ENCODE measurements at places on chromosomes 1 and 21. TPM values are rescaled to one million over a fixed set of nuclear protein-coding genes. Genes with fewer than 3 reads are reported as not detected.

GRCh38 chr1:198939286-198939685, 300.4 kb downstream of the PTPRC start:
- no peak for DNase-seq

DNA sequence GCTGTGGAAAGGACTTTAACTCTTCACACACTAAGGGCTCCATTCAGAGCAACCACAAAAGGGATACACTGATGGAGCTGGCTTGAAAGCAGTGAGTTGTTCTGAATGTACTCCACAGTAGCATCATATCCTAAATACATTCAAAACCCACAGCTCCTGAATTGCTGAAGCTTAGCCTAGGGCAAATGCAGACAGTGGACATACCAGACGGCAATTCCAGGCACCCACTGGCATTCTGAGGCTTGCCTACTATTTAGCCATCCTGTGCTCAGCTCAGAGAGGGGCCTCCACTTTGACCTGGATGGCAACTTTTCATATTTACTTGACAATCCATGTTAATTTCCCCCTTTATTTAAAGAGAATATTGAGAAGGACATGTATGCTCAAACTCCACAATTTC, 303.5 kb downstream of the NTNG1 start:
- DNase-seq = no peak

DNA sequence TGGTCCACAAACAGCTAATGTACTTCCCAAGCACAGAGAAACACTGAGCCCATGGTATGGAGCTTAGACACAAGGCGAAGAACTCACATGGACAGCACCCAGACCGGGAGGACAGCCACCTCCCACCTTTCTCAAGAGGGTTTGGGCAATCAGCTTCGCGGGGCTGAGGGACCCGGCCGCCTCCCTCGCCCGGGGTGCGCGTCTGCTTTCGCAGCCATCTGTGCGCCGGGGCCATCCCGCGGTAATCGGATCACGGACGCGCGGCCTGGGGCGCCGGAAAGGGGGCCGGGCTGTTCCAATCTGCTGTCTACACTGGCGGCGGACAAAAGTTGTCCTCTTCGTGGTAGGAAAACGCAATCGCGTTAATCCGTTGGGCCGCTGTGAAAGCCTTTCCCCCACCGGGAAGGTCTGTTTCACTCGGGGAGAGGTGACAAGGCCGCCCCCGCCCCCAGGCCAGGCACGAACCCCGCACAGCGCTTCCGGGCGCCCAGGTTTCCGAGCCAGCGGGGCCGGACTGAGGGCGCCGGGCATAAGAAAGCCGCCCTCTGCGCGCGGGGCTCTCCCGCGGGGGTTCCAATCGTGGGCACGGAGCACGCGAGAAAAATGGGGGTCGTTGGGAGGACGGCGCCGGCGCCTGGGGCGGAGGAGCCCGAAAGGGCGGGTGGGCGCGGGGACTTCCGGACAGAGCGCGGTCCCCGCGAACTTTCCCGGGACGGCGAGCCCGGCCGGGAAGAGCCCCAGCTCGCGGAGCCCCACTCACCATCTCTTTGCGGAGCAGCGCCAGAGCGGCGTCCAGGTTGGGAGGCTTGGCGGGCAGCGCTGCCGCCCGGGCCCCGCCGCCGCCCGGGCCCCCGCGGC, 664 bp downstream of the FAM89A start:
- DNase-seq = peak; percentile 75

- DNase-seq = no peak
Observed at GRCh38 chr21:41175080-41175479, 7.1 kb downstream of the BACE2 start.

DNA sequence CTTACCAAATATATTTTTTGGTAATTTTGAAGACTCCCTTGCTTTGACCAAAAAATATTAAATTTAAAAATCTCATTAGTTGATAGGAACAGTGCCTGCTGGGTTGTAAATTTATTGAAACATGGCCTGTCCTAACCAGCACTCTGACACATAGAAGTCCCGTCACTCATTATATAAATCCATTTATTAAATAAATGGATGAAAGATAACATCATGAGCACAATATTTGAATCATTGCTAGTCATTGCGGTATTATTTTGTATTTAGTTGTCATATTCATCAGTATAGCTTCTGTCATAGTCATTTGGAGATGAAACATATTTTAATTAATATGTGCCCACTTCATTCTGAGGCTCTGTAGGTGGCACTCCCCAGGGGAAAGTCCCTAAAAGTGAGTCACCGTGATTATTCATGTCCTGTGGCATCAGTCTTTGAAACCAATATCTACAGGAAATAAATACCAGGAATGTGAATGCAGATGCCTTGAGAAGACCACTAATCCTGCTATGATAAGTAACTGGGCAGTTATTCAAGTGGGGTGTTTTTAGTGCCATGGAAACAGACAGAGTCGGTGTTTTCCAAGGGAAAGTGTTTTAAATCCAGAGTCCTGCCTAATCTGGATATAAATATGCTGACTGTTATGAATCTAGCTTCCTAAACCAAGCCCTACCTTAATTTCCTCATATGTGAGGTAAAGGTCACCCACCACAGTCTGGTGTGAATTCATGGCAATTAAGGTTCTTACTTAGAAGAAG, 302.0 kb downstream of the DUSP10 start:
- DNase-seq = peak; percentile 96

GRCh38 chr1:180981596-180982387, 40.9 kb downstream of the STX6 start:
- no peak for DNase-seq

DNA sequence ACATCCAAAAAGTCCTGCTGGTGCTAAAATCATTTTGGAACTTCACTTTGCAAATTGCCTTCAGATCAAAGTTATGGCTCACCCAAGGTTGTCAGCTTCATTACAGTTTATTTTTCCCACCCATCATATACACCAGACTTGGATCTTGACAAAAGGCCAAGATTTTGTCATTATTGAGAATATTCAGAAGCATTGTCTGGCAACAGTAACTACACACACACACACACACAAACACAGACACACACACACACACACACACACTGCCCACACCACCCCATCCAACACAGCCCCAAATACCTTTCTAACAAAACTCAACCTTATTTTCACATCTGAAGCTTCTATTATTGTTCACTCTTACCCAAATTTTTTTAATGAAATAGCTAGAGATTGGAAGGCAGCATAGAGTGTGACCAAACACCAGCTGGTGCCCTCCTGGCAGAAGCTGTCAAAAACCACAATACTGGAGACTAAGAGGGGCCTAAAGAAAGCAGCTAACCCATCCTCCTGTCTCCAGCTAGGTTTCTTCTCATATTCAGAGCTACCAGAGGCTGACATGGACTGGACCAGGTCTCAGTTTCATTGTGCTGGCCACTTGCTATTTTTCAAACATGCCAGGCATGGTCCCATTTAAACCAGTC, 139.1 kb upstream of the ZC3H11B start:
- DNase-seq = no peak

DNA sequence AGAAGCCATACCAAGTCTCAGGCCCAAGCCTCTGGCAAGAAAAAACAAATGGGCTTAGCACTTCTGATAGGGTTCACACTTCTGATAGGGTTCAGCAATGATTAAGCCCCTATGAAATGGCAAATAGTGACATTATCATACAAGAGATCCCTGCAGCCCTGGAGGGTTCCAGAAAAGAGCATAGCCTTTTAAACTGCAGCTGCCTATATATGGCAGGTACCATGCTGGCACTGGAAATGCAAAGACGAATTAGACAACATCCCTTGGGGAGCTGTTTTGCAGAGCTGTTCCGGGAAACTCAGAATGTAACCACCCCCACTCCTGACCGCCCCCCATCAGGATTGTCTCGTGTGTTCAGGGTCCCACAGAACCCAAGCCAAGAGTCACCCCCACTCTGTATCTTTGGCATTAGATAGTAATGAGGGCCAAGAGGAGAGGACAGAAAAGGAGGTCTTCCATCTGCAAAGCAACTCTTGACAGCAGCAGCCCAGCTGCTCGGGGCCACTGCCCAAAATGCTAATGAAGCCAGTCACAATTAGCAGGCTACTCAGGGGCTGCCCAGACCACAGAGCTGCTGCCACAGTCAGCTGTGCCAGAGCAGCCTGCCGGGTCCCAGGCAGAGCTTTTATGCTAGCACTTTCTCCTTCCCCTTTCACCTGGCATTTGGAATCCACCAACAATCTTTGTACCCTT, 50.9 kb downstream of the ITPKB start:
- DNase-seq = no peak

GRCh38 chr1:63362578-63362977, 4.8 kb upstream of the ALG6 start:
- no peak for DNase-seq

- no peak for DNase-seq
Observed at GRCh38 chr1:7558041-7558461, 213.0 kb upstream of the VAMP3 start.

DNA sequence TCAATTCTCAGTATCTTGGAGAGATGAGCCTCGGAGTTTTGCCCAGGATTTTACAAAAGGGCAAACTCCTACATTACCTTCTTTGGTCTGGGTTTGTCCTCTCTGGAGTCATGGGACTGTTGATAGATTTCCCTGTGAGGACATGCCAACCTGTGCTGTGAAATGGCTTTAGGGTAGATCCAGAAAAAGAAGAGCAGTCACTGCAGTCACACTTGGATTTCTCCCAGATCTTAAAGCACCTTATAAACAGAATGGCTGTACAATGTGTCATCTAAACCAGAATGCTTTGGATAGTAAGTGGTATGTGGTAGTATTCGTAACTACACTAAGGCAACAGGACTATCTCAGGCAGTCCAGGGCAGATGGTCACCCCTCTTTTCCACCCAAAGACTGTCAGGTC, 1.9 kb upstream of the CSRP1 start:
- DNase-seq = peak; percentile 77

DNA sequence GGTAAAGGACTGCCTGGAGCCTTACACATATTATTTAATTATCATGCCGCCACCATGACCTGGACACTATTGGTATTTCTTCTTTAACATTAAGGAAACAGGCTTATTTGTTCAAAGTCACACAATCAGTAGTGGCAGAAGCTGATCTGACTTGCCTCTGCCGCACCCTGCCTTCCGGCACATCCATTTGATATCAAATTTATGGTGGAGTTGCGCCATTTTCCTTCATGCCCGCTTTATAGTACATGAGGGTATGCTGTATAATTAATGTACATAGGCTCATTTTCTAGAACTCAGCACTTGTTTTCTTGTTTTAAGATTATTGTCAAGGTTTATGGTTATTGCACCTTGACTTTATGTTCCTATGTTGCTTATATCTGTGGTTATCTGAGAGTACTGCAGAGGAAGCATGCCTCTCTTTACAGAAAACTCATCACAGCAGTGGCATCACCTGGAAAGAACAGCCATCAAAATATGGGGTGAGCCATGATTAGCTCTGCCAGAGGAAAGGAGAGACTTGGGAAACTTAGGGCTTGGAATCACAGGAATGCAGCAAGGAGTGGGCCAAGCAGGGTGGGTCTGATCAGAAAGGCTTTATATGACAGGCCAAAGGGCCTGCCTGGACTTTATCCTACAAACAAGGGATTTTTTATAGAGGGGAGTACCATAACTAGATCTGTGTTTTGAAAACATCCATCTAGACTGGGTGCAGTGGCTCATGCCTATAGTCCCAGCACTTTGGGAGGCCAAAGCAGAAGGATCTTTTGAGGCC, 72.2 kb upstream of the GJB5 start:
- no peak for DNase-seq

DNA sequence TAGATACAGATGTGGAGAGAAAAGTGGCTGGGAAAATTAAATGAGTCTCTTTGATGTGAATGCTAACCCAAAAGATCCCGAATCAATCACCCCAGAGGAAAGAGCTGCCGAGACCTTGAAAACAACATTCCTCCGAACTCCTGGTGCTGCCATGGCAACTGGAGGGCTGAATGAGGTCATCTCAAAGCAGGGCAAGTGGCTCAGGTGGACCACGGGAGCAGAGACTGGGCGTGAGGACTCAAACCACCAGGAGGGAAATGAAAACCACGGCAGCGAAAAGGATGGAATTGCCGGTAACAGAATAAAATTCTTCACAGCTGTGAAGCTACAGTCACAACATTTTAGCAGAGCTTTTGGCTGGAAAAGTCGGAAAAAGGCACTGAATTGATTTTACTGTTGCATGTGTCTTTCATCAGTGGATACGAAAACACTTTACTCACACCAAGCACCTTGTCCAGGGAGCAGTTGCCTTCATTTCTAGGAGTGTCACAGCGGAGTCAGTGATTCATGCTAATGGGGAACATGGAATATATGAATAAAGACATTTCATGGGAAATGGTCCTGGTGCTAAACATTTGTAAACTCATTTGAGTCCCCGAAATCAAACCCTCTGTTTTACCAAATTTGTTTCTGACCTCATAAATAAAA, 23.2 kb upstream of the BECN2 start:
- peak; percentile 84 for DNase-seq

- DNase-seq = peak; percentile 53
Observed at GRCh38 chr1:29849038-29849750, 612.9 kb downstream of the PTPRU start.

GRCh38 chr1:234696148-234696576, 86.2 kb upstream of the IRF2BP2 start:
- DNase-seq = no peak

DNA sequence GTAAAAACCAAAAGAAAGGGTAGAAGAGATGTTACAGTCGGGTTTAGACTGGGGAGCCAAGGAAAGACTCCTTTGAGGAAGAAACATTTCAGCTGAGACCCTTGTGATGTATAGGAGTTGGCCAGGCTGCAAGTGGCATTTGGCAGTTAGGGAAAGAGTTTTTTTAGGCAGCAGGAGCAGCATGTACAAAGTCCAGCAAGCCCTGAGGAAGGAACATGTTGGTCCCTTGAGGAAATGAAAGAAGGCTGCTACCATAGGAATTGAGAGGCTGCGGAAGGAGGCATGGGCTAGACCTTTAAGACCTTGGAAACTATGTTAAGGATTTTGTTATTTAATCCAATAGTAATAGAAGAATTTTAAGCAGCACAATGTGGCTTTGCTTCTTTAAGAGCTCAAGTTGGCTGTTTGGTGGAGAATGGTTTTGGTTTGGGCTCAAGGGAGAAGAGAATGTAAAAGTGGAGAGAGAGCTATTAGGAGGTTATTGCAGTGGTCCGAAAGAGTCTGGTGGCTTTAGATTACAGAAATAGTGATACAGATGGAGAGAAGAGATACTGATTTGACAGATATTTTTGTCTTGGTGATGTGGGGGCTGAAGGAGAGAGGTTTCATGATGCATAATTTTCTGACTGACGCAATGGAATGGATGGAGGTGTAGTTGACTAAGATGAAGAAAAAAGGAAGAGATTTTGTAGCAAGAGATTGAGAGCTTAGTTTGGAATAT, 26.6 kb downstream of the SMAP2 start:
- no peak for DNase-seq

- DNase-seq = no peak
Observed at GRCh38 chr1:29597861-29598260, 361.5 kb downstream of the PTPRU start.

DNA sequence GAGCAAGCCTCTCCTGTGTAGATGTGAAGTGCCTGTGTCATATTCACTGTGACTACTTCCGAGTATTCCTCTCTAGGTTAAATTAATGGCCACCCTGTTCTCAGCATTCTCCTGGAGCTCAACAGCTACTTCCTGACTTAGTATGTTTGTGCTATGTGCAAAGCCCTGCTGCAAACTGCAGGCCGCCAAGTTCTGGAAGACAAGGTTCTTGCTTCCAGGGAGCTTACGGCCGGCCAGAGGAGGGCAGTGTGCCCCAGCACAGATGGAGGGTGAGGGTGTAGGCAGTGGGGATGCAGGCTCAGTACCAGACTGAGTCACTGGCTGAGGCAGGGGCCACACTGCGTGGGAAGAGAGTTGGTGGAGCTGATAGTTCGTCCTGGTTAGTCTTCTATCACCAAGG, 43.2 kb downstream of the ELK4 start:
- peak; percentile 61 for DNase-seq

GRCh38 chr1:152141971-152142584, 16.9 kb downstream of the RPTN start:
- peak; percentile 86 for DNase-seq

TAS1R2 gene
- total RNA-seq = not detected

CHRM3 gene
- not detected for total RNA-seq

ZNF436 gene
- 16.2 TPM for total RNA-seq

RNU1-4 gene
- total RNA-seq = under 0.01 TPM
